MG63 (cell line): ENCODE measurements at places on chromosomes 6 and 20. TPM values are rescaled to one million over a fixed set of nuclear protein-coding genes. Genes with fewer than 3 reads are reported as not detected.

Gene BPIFB2
- total RNA-seq: not detected in 2 replicates

Gene ERVFRD-1
- total RNA-seq: not detected in 2 replicates

Gene PNPLA1
- total RNA-seq: not detected in 2 replicates

Gene TRIM10
- total RNA-seq: not detected in 2 replicates

Gene FOXO3
- 14.9 TPM in 2 replicates for total RNA-seq

Gene SLC22A7
- not detected in 2 replicates for total RNA-seq

Gene TRIM15
- not detected in 2 replicates for total RNA-seq
